Osteoblast (primary cell): ENCODE measurements at places on chromosomes 16 and 17. TPM values are rescaled to one million over a fixed set of nuclear protein-coding genes. Genes with fewer than 3 reads are reported as not detected.

- no peak for DNase-seq
Observed at GRCh38 chr16:3640632-3641501, 13.6 kb upstream of the DNASE1 start.

DNA sequence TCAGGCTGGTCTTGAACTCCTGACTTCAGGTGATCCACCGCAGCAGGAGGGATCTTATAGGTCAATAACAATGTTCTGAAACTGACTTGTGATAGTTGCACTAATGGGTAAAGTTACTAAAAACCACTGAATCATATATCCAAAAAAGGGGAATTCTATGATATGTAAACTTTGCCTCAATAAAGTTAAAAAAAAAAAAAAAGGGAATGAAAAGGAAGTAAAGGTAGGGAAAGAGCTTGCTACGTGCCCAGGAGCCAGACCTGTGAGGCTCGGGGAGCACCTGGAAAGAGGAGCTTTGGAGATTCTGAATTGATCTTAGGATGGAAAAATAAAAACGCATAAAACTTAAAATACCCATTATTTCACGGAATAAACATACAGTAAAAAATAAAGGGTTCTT is 20.8 kb upstream of the TRAP1 start:
- DNase-seq = no peak

- peak; percentile 98 for DNase-seq
Observed at GRCh38 chr17:76397687-76398522, 13.5 kb downstream of the SPHK1 start.

- DNase-seq = no peak
Observed at GRCh38 chr17:61736438-61736837, 126.9 kb downstream of the BRIP1 start.

GRCh38 chr16:81006211-81006812 is 373 bp downstream of the CMC2 start:
- peak; percentile 72 for DNase-seq

GRCh38 chr17:27762527-27763305 is 37.6 kb downstream of the NOS2 start:
- no peak for DNase-seq

DNA sequence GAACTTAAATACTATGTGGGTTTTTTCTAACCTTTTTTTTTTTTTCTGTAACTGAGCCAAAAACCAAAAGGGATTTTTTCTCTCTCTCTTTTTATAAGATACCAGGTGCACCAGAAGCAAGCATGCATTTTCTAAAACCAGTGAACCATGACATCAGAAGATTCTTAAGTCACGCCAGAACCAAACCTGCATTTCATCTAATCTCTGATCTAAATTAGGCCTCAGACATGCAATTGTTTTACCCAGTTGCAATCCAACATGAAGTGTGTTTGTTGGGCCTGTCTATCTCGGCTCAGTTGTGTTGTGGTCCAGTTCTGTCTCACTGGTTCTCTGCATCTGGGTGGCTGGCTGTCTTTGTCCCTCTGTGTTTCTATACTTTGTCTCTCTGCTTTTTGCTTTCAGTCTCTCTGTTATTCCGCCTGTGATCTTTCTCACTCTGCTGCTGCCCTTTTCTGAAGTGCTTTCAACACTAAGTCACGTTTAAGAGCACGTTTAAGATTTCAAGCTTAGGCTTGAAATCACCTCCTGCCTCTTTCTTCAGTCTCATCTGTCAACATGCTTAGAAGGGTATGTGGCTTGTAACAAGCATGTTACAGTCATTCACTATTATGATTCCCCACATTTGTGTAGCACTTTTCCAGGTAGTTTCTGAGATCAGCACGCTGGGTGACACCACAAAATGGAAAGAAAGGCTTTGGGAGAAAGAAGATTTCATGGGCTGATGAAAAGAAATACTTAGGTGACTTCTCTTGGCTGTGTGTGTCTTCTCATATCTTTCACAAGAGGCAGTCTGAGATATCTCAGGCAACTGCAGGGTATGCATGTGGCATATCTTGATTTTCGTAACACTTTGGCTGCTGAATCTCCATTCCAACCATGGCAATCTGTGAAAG is 488.9 kb downstream of the SHISA9 start:
- DNase-seq = no peak

GRCh38 chr16:75272097-75272551 is 20.7 kb upstream of the BCAR1 start:
- peak; percentile 89 for DNase-seq

The PTGES3L gene
- under 0.01 and 0.29 TPM in 2 replicates for total RNA-seq

The IKZF3 gene
- not detected in 2 replicates for total RNA-seq

The PPY gene
- not detected in 2 replicates for total RNA-seq

The DPEP2 gene
- total RNA-seq = not detected in 2 replicates

The CHAD gene
- not detected in 2 replicates for total RNA-seq

The TAT gene
- under 0.01 TPM in 1 of 2 replicates, not detected in the other for total RNA-seq
